ENCODE measurements at places on chromosomes 5 and 9.

- no peak for DNase-seq
Measured at GRCh38 chr5:136802383-136802782, 437.0 kb upstream of the TRPC7 start.

DNA sequence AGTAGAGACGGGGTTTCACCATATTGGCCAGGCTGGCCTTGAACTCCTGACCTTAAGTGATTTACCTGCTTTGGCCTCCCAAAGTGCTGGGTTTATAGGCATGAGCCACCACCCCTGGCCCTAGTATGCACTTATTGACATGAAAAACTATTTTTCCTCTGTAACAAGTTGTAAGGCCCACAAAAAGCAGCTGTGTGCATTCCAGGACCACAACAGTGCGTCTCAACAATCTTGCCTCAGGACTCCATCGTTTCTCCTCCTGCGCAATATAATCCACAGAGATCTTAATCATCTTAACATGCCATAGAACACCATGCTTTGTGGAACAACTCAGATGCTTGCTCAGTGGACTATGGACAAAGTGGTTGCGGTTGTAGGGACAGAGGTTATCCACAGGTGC is 10.2 kb downstream of the OR2V1 start:
- no peak for DNase-seq

DNA sequence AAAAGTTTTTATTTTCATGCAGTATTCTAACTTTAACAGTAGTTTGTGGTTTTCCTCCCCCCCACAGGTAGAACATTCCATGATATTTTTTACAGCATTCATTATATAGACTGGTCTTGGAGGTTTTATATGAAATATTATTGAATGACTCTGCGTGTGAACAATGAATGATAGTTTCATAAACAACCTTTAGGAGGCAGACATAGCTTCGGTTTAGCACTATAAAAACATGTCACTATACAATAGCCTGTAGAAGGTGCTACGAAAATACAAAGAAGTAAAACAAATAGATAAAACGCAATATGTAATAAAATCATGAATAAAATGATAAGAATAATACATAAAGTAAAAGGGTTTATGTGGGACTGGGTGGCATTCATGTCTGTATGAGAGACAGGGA is 8.5 kb downstream of the KLF4 start:
- no peak for DNase-seq

DNA sequence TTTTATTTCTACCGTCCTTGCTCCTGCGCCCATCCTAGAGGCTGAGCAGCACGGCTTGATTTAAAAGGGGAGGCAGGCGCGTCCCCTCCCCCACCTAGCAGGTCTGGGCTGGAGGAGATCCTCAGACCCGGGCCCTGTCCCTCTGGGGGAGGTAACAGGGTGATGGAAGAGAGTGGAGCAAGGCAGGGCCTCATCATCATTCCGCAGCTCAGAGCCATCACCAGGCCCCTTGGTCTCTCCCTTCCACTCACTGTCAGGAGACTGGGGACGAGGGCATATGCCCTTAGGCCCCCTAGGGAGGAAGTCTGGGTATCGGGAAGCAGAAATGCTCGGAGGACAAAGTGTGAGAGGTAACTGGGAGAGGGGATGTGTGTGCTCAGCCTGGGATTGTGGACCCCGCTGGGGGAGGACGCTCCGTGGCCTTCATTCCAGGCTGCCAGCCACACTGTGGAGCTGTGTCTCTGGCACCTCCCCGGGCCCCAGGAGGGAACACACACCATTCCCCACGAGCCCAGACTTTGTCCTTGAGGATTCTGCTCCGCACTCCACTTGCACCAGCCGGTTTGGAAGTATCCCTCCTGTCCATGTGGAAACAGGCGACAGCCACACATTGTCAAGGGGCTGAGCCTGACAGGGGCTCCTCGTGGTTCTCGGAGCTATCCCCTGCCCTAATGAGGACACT is 761 bp downstream of the REEP2 start:
- no peak for DNase-seq

DNA sequence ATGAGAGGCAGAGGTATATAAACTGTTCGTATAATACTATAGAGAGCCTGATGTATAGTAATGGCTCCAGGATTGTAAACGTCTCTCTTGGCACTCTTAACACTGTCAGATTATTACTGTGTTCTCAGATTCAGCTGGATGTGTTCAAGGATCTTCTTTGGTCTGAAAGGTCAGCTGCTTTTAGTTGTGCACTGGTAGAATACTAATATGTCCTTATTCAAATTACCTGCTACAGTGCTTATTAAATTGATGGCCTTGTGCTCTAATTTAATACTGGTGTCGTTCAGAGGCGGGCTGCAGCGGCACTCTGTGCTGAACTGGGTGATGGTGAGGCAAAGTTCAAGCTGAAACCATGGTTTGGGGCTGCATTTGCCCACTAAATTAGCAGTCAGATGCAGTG is 216.7 kb upstream of the ARRDC3 start:
- DNase-seq = no peak

GRCh38 chr5:74224331-74224730 is 416.2 kb downstream of the ENC1 start:
- no peak for DNase-seq

DNA sequence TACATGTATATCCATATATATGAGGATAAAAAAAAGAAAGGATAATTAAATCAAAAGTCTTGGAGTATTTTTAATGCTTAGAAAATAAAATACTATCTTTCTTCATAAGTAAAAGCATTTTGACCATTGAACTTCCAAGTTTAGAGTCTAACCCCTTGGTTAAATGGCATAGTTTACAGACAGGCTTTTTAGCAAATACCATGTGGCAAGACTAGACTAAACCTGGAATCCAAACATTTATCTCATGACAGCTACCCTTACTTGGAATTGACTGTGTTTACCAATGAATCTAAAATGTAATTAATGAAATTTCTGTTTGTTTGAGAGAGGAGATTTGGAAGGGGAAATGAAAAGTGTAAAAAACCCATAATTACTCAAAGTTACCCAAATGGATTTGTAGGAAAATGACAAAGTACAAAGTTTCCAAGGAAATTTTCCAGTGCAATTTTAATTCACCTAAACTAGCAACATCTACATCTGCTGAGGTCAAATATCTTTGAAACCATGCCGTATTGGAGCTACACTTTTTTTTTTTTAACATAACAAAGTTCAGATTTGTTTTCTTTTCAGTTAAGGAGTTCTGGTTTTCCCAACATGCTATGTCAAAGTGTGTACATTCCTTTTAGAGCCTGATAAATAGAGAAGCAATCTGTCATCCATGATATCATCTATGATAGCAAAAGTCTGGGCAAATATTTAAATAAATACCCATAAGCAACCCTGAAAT is 272.1 kb upstream of the DAB2 start:
- DNase-seq = no peak

- DNase-seq = no peak
Measured at GRCh38 chr9:110078604-110079003, 129.4 kb downstream of the C9orf152 start.

Measured in D721Med (cell line).